Cortex of kidney (tissue), 1 donor: ENCODE measurements at places on chromosomes 7 and 10.

- no peak for DNase-seq
Observed at GRCh38 chr10:74863551-74863950, 37.2 kb downstream of the KAT6B start.

- DNase-seq: no peak
Observed at GRCh38 chr10:30728766-30729165, 99.2 kb upstream of the LYZL2 start.

GRCh38 chr10:6699336-6699735 lies 119.3 kb upstream of the PRKCQ start:
- no peak for DNase-seq

DNA sequence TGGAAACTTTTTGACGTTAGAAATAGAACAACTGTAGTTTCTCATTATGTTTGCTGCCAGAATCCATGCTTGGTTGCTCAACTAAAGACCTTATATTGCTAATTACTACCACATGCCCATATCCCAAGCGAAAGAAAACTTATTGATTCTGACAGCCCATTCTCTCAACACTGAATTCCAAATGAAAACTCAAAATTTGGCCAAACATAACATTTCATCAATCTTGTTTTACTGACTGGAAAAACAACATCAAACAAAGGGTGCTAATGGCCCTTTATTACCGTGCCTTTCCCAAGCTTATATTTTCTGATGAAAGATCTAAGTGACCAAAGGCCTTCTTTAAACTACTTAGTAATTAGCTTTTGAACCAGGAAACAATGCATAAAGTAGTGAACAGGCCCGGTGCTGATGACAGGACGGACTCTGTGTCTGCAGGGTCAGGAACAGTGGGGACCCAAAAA lies 531.8 kb downstream of the KCNMA1 start:
- no peak for DNase-seq

- no peak for DNase-seq
Observed at GRCh38 chr10:3830946-3831345, 45.9 kb upstream of the KLF6 start.

- DNase-seq: no peak
Observed at GRCh38 chr10:18401416-18402195, 249.8 kb downstream of the NSUN6 start.

- DNase-seq: no peak
Observed at GRCh38 chr7:70711452-70711851, 420.5 kb upstream of the GALNT17 start.

DNA sequence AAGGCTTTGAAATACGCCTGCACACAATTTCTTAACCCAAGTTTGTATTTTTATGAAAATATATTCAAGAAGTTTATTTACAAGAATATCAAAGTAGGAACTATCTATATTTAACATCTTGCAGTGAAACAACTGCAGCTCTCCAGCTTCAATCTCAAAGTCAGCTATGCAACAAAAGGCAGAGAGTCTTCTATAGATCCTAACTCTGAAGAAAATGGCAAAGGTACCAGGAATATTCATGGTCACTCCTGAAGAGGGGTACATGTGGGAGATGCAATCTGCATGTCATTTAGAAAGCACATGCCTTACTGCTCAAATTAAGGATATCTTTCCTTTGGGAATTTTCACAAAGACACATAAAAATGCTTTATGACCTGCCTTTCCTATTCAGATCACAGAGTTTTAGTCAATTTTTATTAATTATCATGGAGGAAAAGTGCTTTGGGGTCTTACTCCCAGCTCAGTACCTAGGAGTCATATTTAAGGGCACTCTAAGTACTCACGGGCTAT lies 1.5 kb downstream of the ANK3 start:
- DNase-seq: no peak

DNA sequence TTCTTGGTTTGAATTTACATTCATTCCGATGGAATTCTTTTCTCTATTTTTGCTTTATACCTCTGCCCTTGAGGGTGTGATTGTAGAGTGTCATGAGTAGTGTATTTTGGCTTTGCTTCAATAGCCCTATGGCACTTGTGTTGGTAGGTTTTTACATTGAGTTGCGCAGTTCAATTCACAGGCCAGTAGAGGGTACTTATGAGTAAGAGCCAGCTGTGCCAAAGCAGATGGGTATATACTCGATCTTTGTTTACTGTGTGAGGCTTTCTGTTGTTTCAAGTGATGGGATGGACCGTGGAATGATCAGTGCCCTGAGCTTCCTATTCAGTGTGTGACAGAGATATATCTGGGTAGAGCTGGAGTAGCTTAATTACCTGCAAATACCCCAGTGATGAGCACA lies 4.3 kb upstream of the AKR1C3 start:
- no peak for DNase-seq

DNA sequence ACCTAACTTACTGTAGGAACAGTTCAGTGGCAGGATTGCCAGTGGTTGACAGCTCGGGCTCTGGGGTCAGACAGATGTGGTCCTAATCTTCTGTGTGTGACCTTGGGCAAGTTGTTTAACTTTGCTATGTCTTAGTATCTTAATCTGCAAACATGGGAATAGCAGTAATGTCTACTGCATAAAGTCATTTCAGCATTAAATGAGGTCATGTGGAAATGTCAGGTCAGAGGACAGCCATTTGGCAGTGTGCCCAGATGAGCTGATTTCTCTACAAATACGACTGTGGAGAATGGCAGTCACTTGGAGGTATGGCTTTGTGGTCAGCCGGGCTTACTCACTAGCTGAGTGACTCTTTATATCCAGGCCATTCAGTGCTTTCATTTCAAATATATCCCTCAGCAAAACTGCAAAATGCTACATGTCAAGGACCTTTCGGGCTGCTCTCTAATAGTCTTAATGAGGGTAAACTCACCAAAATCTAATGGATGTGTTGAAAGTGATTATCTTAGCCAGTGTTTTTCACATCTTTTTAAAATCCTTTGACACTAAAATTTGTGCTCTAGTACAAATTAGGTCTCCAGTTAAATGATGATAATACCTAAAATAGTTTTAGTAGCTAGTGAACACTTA lies 171.4 kb downstream of the ST7 start:
- DNase-seq: no peak

DNA sequence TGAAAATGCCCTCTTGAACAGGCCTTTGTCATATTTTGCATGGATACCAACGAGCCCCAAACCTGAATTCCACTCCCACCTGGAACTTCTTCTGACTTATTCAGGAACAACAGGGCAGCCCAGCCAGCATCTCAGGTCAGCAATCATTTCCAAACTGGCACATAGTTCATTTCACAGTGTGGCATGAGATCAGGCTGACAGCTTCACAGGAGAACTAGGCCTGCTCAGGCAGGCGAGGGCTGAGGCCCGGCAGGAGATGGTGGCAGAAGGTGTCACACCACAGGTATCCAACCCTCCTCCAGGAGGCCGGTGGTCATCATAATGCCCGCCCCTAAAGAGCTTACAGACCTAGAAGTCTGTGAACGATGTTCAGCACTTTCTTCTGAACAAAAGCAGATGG lies 42.5 kb downstream of the DENND11 start:
- DNase-seq: no peak

DNA sequence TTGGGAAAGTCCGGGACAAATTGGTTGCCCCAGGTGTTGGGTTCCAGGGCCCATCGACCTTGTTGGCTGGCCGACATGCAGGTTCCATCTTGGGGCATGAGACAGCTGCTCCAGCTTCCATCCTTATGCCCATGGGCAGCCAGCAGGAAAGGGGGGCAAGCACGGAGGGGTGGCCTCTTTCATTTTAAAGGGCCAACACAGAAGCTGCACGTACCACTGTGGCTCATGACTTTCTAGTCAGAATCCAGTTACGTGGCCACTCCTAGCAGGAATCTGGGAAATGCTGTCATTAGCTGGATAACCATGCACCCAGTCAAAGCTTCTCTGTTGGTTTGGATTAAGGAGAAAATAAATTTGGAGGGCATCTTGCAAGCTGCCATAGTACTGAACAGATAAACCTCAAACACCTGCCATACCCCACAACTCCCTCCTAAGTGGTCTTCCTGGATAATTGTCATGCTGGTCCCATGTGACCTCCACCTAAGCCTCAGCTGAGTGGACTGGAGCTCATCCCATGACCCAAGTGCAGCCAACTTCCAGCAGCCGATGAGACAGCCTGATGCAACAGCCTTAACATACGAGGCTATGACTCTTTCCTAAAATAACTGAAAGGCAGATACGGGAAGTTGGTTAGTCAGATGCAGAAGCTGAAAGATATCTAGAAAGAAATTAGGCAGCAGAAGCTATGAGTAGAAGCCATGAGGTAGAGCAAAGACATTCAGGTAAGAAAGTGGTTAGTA lies 21.4 kb upstream of the GSDME start:
- DNase-seq: no peak

DNA sequence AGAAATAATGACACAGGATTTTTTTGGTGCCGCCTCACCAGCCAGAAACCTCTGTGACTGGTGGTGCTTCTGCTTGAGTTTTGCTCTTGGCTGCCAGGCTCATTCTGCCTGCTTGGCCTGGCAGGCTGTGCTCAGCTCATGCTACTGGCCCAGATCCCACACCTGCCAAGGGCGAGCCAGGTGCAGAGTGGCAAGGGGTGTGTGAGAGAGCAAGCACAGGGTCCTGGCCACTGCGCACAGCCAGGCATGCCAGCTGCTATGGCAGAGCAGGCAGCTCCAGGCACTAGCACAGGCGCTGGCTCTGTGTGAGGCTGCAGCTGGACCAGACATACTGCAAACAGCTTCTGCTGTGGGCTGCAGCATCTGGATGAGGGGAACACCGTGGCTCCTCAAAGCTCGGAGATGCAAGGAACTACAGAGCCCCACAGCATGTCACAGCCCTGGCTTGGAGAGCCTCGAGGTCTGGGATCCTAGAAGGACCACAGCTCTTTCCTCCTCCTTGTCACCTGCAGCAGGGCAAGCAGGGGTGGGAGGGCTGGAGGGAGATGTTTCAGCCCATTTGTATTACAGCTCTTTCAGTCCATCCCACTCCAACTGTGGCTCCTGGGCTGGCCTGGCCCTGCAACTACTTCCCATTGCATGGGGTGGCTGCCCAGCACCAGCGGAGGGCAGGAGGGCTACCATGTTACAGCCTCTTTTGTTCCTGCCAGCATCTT lies 313.4 kb upstream of the SEMA3C start:
- no peak for DNase-seq

- DNase-seq: no peak
Observed at GRCh38 chr10:116211682-116212081, 61.3 kb downstream of the GFRA1 start.

DNA sequence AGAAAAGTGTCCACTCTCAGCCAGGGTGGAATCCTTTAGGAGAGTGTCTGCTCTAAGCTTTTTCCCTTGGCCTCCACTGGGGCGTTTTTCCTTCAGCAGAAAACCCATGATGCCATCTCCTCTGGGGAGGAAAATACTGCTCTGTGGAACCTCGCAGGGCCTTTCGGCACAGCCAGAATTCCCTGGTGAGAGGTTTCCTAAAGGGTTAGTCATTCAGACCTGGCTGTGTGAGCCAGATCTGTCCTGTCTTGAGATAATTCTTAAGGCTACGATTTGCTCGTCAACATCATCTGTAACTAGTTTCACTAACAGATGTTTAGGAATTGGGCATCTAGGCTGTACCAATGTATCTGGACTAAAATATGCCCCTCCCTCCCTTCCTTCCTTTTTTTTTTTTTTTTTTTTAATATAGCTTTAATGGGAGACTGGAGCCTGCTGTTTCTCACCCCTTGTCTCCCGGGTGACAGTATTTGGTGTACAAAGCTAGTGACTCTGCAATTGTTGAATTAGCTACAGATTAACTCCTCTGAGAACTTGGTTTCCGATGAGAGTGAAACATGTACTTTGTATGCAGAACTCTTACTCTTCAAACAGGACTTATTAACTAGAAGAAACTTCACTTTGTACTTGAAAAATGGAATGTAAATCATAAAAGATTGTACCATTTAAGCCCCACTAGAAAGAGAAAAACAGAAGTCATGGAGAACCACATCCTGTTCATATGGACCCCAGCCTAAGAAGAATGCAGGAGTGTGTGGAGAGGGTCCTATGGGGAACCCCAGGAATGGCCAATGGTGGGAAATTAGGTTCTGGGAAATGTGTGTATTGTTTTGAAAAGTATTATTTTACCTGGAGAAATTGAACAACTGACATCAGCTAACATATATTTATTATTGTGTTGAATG lies 230.9 kb downstream of the CAMK1D start:
- DNase-seq: no peak

- DNase-seq: no peak
Observed at GRCh38 chr7:46786221-46786954, 795.5 kb downstream of the TNS3 start.
